Fibroblast of skin of right biceps (primary cell): ENCODE measurements at places on chromosomes 3 and 15.

DNA sequence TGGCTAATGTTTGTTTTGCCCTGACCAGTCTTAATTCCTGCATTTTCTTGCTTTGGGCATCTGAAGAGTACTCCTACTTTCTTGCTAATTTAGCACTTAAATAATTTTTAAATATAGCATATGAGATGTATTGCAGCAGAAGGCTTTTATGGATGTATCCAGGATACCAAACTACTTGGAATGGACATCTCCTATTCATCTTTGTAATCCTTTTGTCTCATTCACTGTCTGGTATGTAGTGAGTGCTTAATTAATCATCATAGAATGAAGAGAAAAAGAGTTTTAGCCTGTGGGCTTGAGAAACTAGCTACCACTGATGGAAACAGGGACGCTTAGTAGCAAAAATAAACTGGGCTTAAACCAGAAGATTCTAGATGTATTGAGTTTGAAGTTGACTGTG lies 40.6 kb downstream of the MEX3B start:
- DNase-seq: no peak

DNA sequence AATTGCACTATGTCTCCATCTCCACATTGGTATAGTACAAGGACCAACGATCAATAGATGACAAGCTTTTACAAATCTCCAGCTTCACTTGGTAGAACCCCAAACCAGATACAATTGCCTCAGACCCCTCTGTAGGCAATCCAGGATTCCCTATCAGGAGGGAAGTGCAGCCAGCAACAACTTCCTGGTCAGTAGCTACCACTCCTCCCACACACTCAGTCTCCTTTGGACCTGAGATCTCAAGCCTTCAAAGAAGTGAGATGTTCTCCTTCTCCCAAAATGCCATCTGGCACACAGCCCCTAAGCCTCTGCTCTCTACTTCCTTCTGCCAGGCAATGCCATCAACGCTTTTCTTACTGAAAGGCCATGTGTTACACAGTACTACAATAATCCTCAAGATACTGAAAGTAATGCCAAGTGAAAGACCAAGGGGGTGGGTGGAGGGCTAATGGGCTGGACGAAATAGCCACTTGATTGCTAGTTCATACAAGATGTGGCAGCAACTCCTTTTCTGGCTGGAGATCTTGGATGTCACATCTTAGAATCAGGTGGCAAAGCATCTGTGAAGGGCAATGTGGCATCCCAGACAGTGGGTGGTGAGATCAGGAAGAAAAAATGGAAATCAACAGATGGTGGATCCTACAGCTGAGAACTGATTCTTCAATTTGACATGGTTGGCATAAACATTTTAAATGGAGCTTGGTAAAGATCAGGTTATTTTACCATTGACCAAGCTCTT lies 75.3 kb upstream of the ACP3 start:
- DNase-seq: no peak

GRCh38 chr15:35702946-35703495 lies 157.1 kb upstream of the DPH6 start:
- DNase-seq: no peak

- DNase-seq: no peak
These were observed 2.9 kb upstream of the PSMA4 start for GRCh38 chr15:78537266-78537905.

GRCh38 chr3:178048768-178049167 lies 487.5 kb upstream of the KCNMB2 start:
- peak; percentile 37 for DNase-seq

DNA sequence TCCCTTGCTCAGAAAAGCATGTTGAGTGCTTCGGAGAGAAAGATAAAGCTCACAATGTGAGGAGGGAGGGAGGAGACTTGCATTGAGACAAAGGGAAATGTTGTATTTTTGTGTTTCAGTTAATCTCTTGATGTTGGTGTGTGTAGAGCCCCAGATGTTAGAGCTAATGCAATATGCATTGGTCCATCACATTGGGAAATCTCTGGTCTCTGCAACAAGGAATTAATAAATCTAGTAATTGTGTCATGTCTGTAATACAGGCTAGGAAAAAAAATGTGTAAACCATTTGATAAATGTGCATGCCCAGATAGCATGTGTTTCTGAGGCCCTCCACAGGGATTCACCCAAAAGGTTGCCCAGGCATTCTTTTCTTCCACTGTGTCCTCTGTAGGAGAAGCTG lies 230.4 kb upstream of the KCNH8 start:
- DNase-seq: no peak

DNA sequence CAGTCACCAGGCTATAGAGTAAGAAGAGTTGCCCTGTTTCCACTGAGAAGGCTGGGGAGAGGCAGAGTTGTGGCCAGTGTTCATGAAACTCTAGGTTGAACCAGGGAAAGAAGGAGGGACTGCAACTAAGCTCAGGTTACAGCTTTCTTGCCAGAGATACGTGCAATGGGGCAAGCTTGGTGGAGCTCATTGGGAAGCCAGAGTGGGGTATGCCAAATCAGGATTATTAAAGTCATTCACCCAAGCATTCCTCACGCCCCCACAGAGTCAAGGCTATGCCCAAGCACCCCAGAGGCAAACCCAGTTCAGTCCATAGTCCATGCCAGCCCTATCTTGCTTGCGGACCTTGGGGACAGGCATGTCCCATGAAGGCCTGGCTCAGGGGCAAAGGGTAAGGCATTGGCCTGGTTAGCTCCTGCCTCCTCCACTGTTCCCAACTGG lies 17.6 kb downstream of the SLC6A20 start:
- no peak for DNase-seq

- DNase-seq: peak; percentile 62
These were observed 62.3 kb upstream of the PLSCR4 start for GRCh38 chr3:146313031-146313745.

GRCh38 chr3:106628407-106628806 lies 748.8 kb upstream of the CCDC54 start:
- DNase-seq: peak; percentile 61

DNA sequence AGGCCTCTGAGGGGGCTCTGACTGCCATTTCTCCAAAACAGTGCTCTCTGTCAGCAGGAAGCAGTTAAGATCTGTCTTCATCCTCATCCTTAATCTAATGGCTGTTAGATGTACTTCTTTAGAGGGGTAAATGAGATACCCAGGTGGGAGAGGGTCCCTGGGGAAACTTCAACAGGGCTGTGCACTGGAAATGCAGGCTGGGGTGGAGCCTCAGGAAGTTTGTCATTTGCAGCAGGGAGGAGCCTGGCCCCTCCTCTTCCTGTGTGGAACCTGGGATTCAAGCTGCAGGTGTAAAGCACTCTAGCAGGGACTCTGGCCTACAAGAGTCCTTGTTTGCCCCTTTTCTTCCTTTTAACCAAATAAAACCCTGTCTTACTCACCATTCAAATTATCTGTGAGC lies 1173.6 kb downstream of the OTOL1 start:
- no peak for DNase-seq

- DNase-seq: no peak
These were observed 26.6 kb upstream of the B3GNT5 start for GRCh38 chr3:183226333-183226890.

DNA sequence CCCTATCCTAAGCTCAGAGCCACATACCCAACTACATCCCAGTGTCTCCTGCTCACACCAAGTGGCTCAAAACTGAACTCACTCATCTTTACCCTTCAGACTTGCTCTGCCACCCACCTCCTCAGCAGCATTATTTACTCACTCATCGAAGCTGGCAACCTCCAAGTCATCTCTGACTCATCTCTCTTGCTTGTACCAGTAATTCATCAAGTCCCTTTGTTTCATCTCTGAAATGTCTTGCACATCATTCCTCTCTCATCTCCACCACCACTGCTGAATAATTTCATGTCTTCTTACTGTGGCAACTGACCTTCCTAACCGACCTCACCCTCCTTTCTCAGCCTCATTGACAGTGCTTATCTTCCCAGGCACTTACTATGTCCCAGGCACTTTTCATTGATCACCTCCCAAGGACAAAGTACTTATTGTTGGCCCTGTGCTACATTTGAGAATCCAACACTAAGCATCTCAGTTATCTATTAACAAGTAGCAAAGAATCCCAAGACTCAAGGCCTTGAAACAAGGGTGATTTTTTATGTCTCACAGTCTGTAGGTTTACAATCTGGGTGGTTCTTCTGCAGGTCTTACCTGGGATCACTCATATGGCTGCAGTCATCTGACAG lies 82.0 kb downstream of the MRPL46 start:
- peak; percentile 72 for DNase-seq

GRCh38 chr15:31341496-31342195 lies 15.0 kb downstream of the KLF13 start:
- DNase-seq: no peak

GRCh38 chr3:104349836-104350235 lies 1016.9 kb upstream of the ALCAM start:
- DNase-seq: no peak

GRCh38 chr15:39312984-39313383 lies 267.9 kb upstream of the THBS1 start:
- no peak for DNase-seq

DNA sequence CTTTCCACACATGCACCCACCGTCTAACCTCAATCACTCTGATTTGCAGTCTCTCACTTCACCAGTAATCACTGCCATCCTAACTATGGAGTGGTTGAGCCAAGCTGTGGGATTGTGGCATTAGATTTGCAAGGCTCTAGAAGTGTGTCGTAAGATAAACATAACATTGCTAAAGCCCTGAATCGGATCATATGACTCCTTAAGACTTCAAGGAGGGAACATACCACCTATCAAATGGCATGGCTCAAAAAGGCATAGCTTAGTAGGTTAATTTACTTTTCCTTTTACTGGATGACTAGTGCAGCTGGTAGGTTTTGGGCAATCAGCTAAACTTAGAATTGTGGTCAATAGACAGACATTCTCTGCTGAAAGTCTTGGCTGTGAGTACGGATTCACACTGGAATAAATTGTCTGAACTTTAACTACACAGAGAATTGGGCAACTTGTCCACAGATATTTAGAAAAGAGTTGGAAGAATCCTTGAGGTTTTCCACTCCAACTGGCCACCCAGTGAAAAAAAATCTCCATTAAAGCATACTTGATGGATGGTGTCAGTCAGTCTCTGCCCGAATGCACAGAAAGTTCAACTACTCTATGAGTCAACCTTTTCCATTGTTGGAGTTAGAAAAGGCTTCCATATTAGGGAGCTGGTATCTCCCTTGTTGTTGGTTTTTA lies 476.7 kb upstream of the CBLB start:
- DNase-seq: peak; percentile 98

DNA sequence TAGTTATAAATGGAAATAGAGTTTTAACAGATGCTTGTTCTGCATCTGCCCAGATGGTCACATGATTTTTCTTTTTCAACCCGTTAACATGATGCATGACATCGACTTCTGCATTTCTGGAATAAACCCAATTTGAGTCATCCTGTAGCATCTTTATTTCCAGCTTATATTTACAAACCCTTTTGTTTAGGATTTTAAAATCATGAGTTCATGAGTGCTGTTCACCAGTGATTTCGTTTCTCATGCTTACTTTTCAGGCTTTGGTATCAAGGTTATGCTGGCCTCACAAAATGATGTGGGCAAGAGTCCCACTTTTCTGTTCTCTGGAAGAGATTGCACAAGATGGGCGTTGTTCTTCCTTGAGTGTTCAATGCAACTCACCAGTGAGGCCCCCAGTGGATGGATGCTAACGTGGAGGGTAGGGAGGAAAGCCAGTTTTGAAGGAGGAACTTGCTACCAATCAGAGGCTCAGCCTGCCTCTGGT lies 5.2 kb downstream of the HRH1 start:
- DNase-seq: peak; percentile 80

DNA sequence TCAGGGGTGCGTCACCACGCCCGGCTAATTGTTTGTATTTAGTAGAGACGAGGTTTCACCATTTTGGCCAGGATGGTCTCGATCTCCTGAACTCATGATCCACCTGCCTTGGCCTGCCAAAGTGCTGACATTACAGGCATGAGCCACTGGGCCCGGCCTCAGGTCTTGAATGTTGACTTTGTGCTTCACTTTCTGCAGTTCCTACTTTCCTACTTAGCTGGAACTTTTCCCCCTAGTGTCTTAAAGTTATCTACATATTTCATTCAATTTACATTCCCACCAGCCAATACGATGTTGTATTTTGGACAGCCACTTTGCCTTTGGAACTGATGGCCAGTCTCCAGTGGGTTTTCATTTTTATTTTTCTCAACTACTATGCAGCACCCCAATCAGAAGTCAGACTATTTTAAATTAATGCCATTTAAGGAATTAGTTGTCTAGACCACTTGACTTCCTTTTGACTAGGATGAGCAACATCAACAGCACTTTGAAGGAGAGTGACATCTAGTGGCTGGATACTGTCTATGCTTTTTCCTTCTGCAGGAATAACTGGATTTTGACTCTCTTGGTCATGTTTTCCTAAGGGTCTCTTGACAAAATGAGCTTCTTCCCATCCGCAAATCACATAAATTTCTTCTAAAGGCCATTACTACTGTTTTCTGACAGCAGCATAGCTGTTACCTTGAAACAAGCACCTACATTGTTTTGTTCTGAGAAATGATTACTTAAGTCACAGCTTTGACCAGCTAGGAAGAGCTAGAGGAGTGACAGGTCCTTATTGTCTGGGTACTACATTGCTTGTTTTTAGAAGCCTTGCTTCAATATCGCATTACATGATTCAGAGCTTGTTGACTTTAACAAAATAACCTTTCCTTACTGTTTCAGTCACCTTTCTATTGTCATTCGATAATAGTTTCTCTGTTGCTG lies 140.2 kb downstream of the ITPR1 start:
- peak; percentile 58 for DNase-seq

DNA sequence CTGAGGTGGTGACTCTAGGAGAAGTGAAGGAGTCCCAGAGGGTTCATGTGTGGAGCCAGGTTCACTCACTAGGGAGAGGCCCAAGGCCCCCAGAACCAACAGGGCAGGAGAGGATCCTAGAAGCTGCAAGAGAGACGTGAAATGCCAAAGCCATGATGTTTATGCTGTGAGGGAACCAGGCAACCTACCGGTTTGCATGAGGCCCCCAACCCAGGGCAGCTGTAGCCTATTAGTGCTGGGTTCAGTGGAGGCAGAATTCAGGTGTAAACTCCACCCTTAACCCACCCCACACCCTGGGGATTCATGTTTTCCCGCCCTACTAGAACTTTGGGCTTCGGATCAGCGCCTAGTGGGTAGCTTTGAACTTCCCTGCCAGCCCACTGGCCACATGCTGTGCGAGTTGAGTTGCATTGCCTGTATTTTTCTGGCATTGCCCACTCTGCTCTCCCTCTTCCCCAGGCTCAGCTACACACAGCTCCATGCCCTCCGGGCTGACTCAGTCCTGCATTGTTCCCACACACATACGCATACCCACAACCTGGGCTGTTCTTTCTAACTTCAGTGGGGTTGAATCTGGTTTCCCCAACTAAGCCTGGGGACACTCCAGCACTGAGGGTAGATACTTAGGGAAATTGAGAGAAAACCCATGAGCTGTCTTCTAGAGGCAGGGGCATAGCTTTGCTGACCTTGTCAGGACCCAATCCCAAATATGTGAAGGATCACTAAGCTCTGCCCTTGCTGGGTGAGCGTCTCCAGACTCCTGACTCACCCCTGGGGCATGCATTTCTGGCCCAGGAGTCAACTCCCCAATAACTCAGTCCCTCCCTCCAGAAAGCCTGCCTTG lies 2.0 kb upstream of the ZBTB47 start:
- peak; percentile 73 for DNase-seq

DNA sequence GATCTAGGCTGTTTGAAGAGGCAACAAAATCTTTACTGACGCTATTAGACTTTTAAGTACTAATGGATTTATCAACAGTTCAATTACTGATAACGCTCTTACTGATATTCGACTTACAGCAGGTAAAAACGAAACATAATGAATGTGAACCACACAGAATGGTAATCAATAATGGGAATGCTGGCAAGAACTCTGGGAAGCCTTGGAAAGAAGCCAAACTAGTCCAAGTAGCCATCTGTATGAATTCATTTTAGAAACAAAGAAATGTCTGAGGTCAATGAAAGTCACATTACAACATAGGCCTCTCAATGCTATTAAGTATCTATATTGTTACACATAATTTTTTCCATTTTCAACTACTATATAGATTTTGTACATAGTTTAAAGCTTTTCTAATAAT lies 130.0 kb downstream of the DMXL2 start:
- no peak for DNase-seq
